NAMALWA (cell line): ENCODE measurements at places on chromosomes 6 and 20.
A peak's percentile ranks its signal among the peaks of the same experiment; 100 is the strongest.

DNA sequence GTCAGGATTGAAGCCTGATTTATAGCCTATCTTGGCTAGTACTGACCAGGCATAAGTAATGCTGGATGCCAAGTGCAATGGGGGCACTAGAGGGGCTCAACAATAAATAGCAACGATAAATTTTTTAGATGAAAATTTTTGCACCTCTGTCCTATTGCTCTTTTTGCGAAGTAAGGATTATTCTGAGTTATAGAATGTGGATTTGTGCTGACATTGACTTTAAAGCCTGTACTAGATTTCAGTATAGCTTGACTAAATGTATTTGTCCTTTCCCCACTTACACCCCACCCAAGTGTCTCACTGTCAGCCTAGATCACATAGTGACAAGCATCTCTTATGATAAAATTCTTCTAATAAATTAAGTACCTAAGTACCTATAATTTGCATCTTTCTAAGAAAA, 757.0 kb downstream of the GRIK2 start:
- DNase-seq: no peak

GRCh38 chr6:129691043-129691640, 18.8 kb downstream of the ARHGAP18 start:
- DNase-seq: no peak

DNA sequence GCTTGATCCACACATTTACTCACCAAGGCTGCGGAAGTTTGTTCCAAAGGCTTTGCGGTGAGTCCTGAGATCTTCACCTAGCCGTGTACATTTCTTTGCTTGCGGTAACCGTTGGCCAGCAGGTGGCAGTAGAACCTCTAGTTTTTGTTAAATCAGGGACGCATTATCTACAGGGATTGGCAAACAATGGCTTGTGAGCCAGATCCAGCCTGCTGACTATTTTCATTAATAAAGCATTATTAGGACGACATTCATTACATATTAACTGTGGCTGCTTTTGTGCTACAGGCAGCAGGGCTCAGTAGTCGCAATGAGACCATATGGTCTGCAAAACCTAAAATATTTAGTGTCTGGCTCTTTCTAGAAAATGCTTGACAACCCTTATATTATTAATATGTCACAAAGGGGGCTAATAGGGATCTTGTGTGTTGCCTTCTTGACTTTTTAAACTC, 174.1 kb downstream of the DOK5 start:
- peak; percentile 77 for DNase-seq

DNA sequence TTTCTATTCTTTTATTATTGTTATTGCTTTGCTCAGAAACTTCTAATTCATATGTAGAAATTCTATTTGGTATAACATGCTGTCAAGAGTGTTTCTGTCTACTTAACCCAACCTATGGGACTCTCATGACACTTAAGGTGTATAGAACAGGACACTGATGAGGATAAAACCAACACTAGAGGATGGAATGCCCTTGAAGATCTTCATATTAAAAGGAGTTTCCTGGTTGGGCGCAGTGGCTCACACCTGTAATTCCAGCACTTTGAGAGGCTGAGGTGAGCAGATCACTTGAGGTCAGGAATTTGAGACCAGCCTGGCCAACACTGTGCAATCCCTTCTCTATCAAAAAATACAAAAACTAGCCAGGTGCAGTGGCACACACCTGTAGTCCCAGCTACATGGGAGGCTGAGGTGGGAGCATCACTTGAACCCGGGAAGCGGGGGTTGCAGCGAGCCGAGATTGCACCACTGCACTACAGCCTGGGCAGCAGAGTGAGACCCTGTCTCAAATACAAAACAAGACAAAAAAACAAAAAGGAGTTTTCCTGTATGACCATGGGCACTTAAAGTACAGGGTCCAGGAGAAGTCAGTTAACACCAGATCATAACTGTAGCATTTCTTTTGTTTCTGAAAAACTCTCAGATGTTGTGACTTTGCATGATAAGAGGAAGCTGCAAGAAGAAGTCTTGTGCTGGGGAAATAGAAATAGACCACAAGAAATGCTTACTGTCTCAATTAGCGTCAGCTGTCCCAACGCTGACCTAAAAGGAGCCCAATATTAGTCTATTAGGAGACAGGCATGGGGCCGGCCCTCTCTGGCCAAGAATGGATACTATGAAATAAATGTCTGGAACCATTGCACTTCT, 38.9 kb upstream of the CD2AP start:
- peak; percentile 27 for DNase-seq

DNA sequence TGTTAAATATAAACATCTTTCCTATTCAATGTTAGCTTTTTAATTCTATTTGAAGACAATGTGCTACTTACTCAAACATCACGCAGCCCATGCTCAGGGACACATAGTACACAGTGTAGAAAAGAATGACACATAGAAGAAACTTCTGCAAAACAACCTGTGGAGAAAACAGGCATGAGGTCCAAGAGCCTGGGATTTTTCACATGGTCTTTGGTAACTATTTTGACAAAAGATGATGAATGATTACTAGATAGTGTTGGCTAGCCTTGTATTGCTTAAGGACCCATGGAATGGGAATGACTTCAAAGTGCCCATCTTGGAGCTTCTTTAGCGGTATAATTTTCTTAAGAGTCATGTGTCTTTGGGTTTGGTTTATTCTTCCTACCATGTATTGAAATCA, 15.4 kb downstream of the TMEM244 start:
- DNase-seq: no peak

- DNase-seq: no peak
Observed at GRCh38 chr6:155436981-155437749, 18.5 kb downstream of the NOX3 start.

DNA sequence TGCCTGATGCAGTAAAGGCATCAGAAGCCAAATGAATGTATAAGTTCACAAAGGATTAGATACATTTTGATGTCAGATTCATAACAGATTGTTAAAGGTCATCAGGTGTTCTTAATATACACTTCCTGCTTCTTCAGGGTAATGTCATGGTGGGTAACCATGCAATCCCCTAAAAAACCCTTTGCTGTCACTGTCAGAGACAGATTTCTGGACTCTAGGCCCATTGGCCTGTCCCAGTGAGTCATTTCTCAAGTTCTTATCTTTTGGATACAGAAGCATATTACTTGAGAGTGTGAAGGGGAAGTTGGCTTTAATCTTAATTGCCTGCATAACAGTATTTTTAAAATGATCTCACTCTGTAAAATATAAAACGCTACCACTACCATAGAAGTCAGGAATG, 895.6 kb upstream of the MAP3K7 start:
- DNase-seq: peak; percentile 3

DNA sequence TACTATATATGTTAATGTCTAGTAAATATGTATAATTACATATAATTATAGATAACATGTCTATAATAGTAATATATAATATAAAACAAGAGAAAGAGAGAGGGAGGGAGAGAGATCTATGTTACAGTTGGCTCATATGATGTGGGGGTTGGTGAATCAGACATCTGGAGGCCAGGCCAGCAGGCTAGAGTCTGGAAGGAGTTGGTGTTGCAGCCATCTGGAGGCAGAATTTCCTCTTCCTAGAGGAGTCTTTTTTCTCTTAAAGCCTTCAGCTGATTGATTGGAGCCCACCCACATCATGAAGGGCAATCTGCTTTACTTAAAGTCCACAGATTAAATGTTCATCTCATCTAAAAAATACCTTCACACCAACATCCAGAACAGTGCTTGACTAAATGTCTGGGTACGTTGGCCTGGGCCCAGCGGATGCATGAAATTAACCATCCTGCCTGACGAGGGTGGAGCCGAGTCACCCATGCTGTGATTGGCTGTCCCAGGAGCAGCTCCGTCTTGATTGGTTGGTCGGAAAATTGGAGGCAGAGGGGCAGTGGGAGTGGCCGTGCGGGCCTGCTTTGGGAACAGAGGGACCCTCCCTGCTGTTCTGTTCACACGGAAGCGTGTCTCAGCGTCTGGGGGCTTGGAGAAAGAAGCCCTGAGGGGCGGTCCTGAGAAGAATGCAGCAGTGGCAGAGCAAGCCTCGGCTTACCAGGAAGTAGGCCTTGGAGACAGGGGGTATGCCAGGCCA, 392.4 kb downstream of the QKI start:
- DNase-seq: no peak

- DNase-seq: no peak
Observed at GRCh38 chr6:162177746-162178145, 549.8 kb downstream of the PRKN start.

GRCh38 chr6:163289447-163289846, 125.1 kb upstream of the QKI start:
- DNase-seq: no peak

DNA sequence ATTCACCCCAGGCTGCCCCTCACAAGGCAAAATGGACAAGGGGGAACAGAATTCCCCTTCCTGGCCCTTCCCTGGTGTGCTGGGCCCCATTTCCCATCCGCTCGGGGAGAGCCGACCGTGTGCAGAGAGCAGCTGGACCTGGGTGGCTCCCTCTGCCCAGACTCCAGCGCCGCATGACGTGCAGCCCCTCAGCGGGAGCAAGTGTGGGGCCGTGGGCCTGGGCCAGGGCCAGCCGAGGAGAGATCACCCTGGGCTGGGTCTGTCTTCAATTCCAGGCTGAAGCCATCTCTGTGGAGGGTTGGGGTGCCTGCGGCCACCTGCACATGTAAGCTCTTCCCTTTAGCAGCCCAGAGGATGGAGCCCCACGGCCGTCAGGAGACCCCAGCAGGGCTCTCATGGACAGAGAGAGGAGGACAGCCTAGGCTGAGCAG, 241.8 kb downstream of the TTLL2 start:
- no peak for DNase-seq

GRCh38 chr6:28335040-28335563, 846 bp downstream of the ZSCAN31 start:
- DNase-seq: no peak

GRCh38 chr20:24634855-24635254, 165.4 kb downstream of the SYNDIG1 start:
- no peak for DNase-seq

- no peak for DNase-seq
Observed at GRCh38 chr20:64192406-64192805, 28.2 kb downstream of the MYT1 start.

GRCh38 chr20:1267161-1267560, 1.1 kb downstream of the SNPH start:
- DNase-seq: no peak

- DNase-seq: no peak
Observed at GRCh38 chr6:154613137-154613676, 102.7 kb upstream of the CNKSR3 start.

DNA sequence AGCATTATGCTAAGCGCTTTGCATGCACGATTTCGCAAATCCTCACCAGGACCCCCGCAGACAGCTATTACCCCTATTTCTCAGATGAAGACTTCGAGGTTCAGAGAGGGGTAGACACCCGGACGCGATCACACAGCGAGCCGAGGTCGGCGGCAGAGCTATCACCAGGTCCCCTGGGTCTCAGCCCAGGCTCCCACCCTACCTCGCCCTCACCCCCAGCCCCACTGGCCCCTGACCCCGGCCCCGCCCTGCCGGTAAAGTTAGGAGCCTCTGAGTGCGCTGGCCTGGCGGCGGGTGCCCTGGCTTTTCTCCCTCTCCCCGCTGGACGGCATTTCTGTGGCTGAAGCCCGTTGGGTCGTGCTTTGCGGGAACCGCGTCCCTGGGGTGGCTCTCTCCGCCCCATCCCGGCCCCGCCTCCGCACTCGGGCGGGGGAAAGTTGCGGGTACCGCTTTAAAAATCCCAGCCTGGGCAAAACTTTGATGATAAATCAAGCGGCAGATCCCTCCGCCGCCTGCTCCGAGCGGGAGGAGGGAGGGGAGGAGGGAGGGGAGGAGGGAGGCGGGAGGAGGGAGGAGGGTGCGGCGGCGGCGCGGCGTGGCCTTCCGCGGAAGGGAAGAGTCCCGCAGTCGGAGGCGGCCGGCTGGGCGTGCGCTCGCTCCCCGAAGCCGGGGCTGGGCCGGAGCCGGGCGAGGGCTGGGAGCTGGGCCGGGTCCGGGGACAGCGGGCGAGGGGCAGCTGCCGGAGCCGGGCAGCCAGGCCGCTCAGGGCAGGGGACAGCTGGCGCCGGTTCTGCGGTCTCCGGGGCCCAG, at the start of gene VSTM2L:
TSS of gene VSTM2L (plus strand) at position 624 of the 810 bp plus-strand sequence. CDS start 224 bp downstream, outside the sequence.
- no peak for DNase-seq

GRCh38 chr6:36727505-36728021, 29.9 kb downstream of the RAB44 start:
- DNase-seq: no peak

DNA sequence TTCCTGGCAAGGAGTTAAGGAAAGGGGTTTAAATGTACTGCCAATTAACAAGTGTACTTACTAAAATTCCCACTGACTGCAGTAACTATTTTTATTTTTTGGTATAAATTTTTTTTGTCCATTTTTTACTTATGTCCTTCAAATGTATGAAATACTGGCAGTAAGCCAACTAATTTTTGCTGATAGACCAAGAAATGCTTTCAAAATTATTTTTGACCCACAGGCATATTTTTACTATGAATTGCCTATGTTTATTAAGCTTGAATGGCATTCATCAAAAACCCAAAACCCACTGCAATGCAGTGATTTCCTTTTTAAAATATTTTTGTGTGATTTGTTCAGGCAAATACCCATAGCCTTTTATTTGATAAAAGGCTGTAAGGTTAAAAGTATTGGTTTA, 560.1 kb downstream of the UTRN start:
- no peak for DNase-seq

DNA sequence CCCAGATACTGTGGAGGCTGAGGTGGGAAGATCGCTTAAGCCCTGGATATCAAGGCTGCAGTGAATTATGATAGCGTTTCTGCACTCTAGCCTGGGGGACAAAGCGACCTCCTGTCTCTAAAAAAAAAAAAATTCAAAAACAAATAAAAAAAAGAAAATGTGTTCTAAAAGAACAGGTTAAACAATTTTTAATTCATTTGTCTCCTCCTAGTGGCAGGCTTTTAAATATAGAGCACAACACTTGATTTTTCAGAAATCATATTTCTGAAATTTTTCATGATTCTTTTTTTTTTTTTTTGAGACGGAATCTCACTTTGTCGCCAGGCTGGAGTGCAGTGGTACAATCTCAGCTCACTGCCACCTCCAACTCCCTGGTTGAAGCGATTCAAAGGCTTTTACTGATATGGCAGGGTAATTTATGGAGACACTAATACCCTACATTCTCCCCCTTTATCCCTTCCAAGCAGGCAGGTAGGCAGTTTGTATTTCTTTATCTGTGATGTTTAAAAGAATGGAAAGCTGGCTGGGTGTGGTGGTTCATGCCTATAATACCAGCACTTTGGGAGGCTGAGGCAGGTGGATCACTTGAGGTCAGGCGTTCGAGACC, 8.7 kb upstream of the GTF3C6 start:
- DNase-seq: peak; percentile 65

DNA sequence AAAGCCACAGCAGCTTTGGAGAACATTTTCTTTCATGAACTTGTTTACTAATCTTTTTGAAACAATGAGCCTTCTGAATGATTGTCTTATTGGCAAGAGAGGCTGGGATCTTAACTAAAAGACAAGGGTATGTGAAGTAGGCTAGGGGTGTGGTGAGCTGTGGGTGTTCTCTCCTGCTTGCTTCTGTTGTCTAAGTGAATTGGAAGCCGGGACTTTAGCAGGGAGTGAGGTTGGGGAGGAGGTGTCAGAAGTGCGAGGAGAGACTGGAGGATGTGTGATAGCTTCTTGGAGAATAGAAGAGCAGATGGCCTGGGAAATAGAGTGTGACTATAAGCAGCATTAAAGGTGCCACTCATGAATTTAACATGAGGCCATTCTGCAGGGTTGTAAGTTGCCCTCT, 562.8 kb downstream of the UTRN start:
- DNase-seq: no peak
